ENCODE measurements at places on chromosomes 16 and 17. TPM values are rescaled to one million over a fixed set of nuclear protein-coding genes. Genes with fewer than 3 reads are reported as not detected.

Gene SPEM2
- polyA plus RNA-seq, result not detected

Gene FBF1
- polyA plus RNA-seq, result 5.0 TPM

Gene CDH11
- polyA plus RNA-seq, result 2.2 TPM

Gene CCL7
- not detected for polyA plus RNA-seq

Gene DUSP14
- polyA plus RNA-seq, result 17.8 TPM

Gene CEMP1
- 0.27 TPM for polyA plus RNA-seq

Gene ZCCHC14
- 11.1 TPM for polyA plus RNA-seq

Gene TMEM88
- 74.5 TPM for polyA plus RNA-seq

Gene CMTM3
- 12.6 TPM for polyA plus RNA-seq

Gene PLCD3
- 100 TPM for polyA plus RNA-seq

Gene NLRP1
- 14.5 TPM for polyA plus RNA-seq

Gene FAAP100
- polyA plus RNA-seq, result 13.0 TPM

DNA sequence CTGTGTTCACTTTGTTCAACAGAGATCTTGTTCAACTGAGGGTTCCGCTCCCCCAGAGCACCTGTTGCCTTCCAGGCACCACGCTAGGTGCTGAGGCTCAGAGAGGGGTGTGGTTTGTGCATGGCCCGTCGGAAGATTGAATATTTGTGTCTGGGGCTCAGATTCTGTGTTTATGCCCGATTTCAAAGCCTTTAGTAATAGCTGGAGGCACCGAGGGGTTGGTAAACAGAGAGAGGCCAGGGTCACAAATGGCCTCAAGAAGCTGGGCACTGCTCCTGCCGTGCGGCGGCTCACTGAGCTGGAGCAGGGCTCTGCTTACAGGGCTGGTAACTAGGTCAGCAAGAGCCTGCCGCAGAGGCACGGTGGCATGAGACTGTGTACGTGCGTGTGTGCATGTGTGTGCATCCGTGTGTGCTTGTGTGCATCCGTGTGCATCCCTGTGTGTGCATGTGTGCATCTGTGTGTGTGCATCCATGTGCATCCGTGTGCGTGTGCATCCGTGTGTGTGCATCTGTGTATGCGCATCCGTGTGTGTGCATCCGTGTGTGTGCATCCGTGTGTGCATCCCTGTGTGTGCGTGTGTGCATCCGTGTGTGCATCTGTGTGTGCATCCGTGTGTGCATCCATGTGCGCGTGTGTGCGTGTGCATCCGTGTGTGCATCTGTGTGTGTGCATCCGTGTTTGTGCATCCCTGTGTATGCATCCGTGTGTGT lies 5.4 kb downstream of the ITGAE start:
- DNase-seq, result no peak

DNA sequence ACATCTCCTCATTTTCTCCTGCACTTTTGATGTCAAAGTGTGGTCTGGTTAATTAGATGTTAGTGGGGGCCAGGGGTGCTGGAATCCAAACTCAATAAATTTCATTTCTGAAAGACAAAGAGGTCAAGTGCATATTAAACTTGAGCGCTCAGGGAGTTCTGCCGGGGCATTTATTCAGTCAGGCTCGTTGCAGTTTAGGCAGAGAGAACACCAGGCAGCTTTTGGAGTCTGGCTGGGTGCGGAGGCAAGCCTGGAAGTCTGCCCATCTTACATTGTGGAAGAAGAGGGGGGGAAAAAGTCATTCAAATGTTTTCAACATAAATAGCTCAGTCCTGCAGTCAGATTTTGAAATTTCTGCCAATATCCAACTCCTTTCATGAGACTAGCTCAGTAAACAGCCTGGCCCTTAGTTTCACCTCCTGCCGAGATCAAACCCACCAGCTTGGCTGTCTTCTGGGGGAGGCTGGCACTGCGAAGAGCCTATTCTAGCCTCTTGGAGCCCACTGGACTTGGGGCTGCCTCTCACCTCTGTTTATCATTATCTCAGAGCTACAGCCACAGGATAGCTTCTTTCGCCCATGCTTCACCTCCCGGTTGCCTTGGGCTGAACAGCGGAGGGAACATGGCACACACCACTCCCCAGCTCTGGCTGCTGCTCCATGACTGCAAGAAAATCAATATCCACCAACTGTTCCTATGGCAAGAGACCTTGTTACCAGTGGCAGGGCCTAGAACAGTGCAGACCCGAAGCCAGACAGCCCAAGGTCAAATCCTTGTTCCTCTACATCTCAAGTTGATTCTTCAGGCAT lies 177.4 kb upstream of the CDH5 start:
- DNase-seq, result peak; percentile 75

DNA sequence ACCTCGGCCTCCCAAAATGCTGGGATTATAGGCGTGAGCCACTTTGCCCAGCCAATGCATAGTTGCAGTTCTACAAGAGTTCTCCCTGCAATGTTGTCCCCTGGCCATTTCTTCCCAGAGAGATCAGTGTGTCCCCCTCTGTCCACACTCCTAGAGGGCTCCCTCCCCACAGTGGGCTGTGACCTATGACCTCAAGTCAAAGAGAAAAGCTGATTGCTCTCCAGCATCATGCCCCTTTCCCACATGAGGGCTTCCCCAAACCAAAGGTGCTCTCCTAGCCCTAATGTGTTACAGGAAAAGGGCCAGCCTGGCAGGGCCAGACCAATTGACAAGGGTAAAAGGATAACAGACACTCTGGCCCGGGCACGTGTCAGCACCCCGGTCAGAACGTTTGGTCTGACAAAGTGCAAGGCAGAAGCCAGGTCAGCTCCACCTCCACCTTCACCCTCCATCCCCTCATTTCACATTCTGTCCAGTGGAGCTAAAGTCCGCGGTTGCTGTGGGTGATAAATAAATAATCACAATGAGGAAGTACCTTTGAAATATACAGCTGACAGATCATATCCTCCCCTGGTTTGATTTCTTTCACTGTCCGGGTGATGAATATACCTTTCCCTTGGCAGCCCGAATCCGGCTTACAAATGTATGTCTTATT lies 17.8 kb downstream of the TTLL6 start:
- DNase-seq, result no peak

GRCh38 chr17:17231621-17232302 lies 5.2 kb downstream of the FLCN start:
- DNase-seq, result no peak

- no peak for DNase-seq
Observed at GRCh38 chr17:69141431-69142174, at the start of gene ABCA6. TSS of gene ABCA6 (minus strand) at chr17:69141895. CDS start at chr17:69140703, 1,192 bp downstream.

DNA sequence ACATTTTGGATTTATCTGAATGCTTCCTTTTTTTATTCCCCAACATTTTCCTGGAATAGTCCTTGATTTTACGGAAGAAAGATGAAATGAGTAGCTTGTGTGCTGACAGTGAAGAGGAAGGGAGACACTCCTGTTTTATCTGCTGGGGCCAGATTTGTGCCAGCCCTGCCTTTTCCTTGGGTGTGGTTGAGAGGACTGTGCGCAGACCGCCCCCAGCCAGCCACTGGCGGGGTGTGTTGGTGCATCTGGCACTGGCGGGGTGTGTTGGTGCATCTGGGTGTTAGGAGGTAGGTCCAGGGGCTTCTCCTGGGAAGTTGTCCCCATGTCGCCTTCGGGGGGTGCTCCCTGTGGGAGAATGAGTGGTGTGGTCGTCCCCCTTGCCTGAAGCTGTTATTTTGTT lies 39.5 kb downstream of the RAP1GAP2 start:
- no peak for DNase-seq

DNA sequence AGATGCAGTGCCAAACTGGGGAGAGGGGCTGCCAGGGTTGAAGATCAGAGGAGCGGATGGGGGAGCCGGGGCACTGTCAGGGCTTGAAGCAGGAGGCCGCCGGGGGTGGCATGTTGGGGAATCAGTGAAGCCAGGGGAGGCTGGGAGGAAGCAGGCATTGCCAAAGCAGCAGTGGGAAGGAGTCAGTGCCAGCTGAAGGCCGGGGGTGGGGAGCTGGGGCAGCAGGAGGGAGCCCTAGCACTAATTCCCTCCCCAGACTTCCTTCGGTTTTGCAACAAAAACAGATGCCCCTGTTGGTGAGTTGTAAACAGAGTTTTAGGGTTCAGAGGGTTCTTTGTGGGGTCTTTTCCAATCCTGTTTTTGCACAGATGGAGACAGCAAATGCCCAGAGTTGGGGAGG lies 10.9 kb upstream of the TAC4 start:
- DNase-seq, result no peak

DNA sequence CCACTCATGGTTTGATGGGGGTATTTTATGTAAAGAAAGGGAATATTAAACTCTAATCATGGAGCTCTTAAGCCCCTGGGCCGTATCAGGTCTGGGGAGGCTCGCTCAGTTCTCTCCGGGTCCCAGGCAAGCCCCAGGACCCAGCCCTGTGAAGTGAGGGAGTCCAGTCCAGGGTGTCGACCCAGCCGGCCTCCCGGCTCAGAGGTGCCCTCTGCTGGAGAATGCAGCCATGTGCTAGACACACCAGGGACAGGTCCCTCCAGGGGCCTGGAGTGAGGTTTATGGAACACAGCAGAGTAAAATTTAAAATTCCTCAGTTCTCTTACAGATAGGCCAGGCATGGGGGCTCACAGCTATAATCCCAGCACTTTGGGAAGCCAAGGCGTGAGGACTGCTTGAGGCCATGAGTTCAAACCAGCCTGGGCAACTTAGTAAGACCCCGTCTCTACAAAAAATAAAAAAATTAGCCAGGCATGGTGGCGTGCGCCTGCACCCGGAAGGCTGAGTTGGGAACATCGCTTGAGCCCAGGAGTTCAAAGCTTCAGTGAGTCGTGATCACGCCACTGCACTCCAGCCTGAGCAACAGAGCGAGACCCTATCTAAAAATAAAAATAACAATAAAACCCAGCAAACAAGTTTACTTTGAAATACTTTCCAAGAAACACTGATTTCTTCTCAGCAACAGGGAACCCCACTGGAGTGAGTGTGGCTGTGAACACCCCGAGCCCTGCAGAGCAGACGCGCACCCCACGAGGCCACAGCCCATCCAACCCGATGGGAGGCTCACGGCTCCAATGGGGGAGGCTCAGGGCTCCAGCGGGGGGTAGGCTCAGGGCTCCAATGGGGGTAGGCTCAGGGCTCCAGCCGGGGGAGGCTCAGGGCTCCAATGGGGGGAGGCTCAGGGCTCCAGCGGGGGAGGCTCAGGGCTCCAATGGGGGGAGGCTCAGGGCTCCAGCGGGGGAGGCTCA lies 72.2 kb downstream of the ZNF778 start:
- peak; percentile 88 for DNase-seq

DNA sequence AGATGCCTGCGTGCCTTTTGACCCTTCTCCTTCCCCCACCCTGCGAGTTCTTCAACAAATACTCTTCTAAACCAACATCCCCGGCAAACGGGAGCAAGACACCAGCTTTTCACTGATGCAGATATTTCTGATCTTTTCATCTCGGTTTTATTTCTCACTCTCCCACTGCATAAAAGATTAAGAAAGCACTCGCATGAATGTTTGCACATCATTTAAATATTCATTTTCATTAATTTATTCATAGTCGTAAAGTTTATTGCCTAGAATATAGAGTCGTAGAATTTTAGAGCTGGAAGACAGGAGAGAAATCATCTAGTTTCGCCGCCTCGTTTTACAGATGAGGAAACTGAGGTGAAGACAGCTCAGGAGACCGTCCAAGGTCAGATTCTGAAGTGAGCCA lies 488.1 kb downstream of the MAF start:
- DNase-seq, result no peak

- DNase-seq, result no peak
Observed at GRCh38 chr16:1709356-1709755, 3.4 kb downstream of the MAPK8IP3 start.

- DNase-seq, result peak; percentile 96
Observed at GRCh38 chr16:12062343-12063003, 85.9 kb downstream of the SNX29 start.

DNA sequence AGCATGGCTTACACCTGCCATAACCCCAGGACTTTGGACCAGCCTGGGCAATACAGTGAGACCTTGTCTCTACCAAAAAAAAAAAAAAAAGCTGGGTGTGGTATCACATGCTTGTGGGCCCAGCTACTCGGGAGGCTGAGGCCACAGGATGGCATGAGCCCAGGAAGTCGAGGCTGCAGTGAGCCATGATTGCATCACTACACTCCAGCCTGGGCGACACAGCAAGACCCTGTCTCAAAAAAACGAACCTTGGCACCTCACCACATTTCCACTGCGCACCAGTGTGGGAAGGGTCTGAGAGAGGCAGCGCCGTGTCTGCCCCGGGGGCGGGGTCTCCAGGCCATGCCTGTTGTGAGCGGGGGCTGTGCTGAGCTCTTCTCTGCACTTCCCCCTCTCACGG lies 6.3 kb downstream of the ACSF3 start:
- no peak for DNase-seq

DNA sequence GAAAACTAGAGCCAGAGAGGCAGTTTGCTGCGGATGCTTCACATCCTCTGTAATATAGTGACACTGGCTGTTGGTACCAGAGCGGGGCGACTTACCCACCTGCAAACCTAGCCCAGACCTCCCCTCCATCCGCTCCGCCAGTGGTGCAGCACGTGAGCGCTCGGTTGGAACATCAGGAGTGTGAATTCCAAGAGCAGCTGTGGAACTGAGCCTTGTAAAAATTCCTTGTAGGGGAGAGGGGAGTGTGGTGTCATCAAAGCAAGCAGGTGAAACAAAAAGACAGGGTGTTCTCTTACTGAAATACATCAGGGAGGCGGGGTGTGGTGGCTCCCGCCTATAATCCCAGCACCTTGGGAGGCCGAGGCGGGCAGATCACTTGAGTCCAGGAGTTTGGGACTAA lies 51.3 kb downstream of the CCDC42 start:
- DNase-seq, result no peak

DNA sequence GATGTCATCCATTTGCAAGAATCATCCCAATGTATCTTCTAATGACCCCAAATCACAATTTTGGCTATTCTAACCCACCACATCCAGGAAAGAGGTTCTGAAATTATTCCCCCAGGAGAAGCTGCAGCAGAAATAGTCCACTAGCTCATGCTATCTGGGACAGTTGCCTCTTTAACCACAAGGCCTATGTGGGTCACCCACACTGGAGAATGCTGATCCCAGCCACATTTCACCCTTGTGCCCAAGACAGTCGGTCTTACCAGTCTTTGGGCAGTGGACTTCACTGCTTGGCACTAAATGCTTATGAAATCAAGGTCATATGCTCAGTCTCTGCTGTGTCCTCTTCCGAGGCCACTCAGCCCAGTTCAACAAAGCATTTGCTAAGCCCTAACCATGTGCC lies 27.0 kb downstream of the ABCC12 start:
- no peak for DNase-seq

- peak; percentile 70 for DNase-seq
Observed at GRCh38 chr17:17703140-17703919, 22.1 kb downstream of the RAI1 start.

GRCh38 chr17:46935658-46936266 lies 12.8 kb downstream of the GOSR2 start:
- DNase-seq, result peak; percentile 72

- no peak for DNase-seq
Observed at GRCh38 chr17:36611345-36612072, 10.1 kb downstream of the MRM1 start.

- no peak for DNase-seq
Observed at GRCh38 chr17:34321964-34322363, 2.7 kb downstream of the CCL8 start.

- DNase-seq, result no peak
Observed at GRCh38 chr16:58222532-58223316, 24.8 kb upstream of the CSNK2A2 start.

GRCh38 chr17:17191346-17191792 lies 14.8 kb downstream of the PLD6 start:
- peak; percentile 43 for DNase-seq

Measured in right cardiac atrium (tissue), 5 donors.